ENCODE measurements at places on chromosomes 7 and 10.

DNA sequence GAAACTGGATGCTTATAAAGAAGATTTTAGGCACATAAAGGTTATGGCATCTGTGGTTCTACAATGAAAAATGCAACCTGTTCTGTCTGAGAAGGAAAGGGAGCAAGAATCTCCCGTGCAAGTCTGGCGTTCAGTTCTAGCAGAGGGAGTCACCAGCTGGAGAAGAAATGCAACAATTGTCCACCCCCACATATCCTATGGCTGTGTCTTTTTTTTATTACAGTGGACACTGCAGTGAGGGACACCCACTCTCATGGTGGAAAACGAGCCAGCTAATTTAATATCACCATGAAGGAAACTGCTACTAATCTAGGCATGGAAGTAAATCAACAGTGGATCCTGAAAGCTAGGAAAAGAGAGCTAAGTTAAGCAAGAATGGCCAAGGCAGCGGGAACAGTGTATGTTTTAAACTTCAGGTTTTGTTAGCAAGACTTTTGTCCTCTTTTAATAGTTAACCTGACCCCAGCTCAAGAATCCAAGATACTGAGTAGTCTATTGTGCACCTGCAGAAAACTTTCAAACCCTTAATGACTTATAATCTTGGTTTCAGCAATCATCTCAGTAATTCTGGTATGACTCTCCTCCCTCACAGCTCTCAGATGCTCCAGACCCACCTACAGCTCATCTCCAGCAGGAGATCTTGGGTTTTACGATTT, 149.3 kb downstream of the FGFR2 start:
- DNase-seq = no peak

DNA sequence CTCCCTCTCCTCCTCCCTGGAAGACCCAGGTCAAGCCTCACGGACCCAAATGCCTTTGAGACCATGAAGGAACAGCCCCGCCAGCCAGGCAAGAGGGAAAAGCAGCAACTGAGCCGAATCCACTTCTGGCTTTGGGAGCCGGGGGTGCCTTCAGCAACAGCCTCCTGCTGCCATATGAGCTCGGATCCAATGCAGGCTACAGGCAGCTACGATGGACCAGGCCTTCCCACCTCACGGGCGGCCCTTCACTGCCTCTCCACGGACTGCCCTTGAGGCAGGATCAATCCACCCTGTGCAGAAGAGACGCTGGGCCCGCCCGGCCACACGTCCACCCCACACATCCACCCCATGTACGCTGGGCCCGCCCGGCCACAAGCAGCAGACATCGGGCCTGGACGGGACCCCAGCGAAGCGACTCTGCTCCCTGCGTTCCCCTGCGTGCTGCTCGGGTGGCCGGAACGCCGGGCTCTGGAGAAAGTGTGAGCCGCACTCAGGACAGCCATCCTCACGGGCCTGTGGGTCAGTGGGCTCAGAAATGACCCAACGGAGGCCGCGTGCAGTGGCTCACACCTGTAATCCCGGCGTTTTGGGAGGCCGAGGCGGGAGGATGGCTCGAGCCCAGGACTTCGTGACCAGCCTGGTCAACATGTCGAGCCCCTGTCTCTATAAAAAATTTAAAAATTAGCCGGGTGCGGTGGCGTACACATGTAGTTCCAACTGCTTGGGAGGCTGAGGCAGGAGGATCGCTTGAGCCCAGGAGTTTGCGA, 82.0 kb downstream of the FOXL3 start:
- DNase-seq = no peak

- DNase-seq = no peak
These were observed 2.5 kb downstream of the ACTR3B start for GRCh38 chr7:152762056-152762455.

- no peak for DNase-seq
These were observed 207.9 kb downstream of the TNS3 start for GRCh38 chr7:47373871-47374451.

- no peak for DNase-seq
These were observed 295.3 kb downstream of the SKIDA1 start for GRCh38 chr10:21230219-21230618.

DNA sequence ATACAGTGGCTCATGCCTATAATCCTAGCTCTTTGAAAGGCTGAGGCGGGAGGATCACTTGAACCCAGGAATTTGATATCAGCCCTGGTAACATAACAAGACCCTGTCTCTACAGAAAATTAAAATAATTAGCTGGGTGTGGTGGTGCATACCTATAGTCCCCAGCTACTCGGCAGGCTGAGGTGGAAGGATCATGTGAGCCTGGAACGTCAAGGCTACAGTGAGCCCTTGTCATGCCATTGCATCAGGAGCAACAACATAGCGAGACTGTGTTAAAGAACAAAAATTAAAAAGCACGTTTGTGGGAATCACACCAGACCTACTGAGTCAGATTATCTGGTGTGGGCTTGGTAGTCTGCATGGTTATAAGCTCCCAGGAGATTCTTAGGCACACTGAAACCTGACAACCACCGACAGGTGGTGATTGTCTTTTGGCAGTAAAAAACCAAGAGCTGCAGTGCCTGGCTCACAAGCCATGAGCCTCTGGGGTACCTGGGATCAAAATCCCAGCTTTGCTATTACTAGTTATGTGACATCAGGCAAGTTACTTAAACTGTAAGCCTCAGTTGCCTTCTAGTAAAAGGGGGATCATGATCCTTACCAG, 146.9 kb downstream of the SND1 start:
- no peak for DNase-seq

- no peak for DNase-seq
These were observed 1.0 kb downstream of the SMNDC1 start for GRCh38 chr10:110303681-110304080.

GRCh38 chr10:122499012-122499411, 37.7 kb downstream of the HTRA1 start:
- DNase-seq = no peak

GRCh38 chr10:19952224-19953010, 136.2 kb downstream of the PLXDC2 start:
- DNase-seq = no peak

- peak; percentile 83 for DNase-seq
These were observed 26.1 kb downstream of the PLAC9 start for GRCh38 chr10:80158598-80159127.

DNA sequence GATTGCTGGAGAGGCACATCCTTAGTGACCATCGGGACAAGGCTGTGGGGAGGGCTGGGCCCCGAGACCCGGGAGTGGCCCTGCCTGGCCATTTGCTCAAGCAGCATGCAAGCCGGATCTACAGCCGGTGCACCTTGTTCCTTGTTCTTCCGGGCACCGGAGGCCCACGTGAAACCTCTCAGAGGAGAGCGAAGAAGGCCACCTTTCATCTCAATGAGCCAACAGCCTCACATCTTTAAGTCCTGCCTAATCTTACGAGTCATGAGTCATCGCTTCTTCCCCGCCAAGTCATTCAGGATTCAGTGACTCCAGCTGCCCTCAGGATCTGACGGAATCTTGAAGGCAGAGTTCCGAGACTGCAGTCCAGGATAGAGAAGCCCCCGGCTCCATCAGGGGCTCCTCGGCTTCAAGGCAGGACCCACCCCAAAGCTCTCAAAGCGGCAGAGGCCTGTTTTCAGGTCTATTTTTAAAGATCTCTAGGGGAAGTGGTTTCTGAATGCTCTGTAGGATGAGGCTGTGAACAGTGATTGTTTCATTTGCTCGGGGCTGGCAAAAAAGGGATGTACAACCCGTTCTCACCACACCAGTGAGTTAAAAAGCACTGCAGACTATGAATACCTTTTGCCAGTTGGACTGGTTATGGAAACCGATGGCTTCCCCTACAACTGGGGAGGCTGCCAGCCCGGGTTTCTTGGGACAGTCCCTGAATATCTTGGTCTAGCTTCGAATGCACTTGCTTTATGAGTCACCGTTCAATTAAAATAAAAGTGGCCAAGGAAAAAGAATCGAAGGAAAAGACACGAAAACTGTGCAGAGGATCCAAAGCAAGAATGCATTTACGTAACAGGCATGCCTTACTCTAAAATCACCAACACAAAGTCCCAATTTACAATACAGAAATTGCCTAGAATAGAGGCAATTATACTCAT, 57.2 kb upstream of the ECHDC3 start:
- peak; percentile 33 for DNase-seq
